Natural killer cell treated with Interleukin-12 subunit alpha and Interleukin-12 subunit beta and Interleukin-15 and Interleukin-18, amount 100 ng/mL, for 72 hours (primary cell): ENCODE measurements at places on chromosomes 1 and 21.
A peak's percentile ranks its signal among the peaks of the same experiment; 100 is the strongest.

DNA sequence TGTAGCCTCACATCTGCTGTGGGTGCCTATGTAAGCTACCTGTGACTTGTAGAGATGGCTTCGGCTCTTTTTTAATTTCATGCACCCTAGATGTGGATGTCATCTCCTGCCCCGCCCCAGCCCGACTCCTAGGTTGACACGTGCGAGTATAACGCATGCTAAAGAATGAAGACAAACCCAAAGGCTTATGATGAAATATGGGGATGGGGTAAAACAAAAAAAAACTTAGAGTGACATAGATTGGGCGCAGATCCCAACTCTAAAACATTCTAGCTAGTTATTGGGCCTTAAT is 613 bp upstream of the ERO1B start:
- DNase-seq = no peak

DNA sequence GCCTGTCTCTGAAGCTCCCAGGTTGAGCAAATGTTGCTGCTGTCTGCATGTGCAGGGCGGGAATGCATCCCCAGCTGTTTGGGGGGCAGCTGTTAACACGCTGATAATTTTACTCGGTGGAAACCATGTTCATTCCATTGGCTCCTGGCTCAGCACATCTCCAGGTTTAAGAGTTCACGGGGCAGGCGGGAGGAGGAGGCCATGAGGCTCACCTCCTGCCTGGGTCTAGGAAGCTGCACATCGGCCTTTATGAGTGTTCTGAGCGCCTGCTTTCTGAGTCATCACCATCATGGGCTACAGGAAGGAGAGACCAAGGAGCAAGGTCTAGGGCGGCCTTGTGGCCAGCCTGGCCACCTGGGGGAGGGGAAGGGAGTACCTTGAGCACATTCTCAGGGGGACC is 29.7 kb downstream of the AJAP1 start:
- DNase-seq = no peak

- no peak for DNase-seq
These were observed 145.7 kb upstream of the BARHL2 start for GRCh38 chr1:90862782-90863181.

DNA sequence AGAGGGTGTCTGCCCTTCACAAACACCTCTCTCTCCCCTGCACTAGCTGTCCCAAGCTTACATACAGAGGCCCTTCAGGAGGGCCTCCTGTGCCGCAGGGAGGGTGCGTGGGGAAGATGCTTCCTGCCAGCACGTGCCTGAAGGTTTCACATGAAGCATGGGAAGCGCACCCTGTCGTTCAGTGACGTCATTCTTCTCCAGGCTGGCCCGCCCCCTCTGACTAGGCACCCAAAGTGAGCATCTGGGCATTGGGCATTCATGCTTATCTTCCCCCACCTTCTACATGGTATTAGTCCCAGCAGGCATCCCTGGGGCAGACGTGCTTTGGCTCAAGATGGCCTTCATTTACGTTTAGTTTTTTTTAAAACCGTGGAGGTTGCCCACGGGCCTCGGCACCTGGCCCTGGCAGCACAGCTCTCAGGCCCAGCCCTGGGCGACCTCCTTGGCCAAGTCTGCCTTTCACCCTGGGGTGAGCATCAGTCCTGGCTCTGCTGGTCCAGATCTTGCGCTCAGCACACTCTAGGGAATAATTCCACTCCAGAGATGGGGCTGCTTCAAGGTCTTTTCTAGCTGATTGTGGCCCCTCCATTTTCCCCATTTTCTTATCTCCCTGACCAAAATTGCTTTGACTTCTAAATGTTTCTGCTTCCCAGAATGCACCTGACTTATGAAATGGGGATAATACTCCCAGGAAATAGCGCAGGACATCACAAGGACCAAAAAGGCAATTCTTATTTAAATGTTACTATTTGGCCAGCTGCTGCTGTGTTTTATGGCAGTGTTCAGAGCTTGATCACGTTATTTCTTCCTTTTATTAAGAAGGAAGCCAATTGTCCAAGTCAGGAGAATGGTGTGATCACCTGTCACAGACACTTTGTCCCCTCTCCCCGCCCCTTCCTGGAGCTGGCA is 6.1 kb downstream of the NPPA start:
- no peak for DNase-seq

- peak; percentile 92 for DNase-seq
These were observed 26.9 kb upstream of the EYA3 start for GRCh38 chr1:28115267-28115666.

- DNase-seq = no peak
These were observed 53.6 kb upstream of the MAP10 start for GRCh38 chr1:232751393-232752140.

- DNase-seq = no peak
These were observed 24.5 kb upstream of the GLIS1 start for GRCh38 chr1:53763461-53763860.

- DNase-seq = no peak
These were observed 642.3 kb downstream of the RWDD3 start for GRCh38 chr1:95876276-95876675.

DNA sequence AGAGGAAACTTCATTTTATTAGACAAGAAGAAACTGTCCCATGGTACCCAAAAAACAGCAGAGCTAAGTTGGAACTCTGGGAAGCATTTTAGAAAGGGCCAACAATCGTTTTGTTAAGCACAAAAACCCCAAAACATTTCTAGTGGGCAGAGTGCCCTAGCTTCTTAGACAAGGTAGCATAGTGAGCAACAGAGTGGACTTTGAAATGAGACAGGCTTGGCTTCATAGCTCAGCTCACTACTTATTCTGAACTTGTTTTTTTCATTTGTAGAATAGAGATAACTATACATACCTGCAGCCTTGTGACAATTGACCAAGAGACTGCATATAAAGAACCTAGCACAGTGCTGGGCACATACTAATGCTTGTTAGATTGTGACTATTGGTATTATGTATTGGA is 50.1 kb downstream of the HLX start:
- no peak for DNase-seq

GRCh38 chr1:234281826-234282489 is 91.3 kb upstream of the COA6 start:
- DNase-seq = no peak

- DNase-seq = no peak
These were observed 10.5 kb downstream of the ACOT11 start for GRCh38 chr1:54558434-54559030.

DNA sequence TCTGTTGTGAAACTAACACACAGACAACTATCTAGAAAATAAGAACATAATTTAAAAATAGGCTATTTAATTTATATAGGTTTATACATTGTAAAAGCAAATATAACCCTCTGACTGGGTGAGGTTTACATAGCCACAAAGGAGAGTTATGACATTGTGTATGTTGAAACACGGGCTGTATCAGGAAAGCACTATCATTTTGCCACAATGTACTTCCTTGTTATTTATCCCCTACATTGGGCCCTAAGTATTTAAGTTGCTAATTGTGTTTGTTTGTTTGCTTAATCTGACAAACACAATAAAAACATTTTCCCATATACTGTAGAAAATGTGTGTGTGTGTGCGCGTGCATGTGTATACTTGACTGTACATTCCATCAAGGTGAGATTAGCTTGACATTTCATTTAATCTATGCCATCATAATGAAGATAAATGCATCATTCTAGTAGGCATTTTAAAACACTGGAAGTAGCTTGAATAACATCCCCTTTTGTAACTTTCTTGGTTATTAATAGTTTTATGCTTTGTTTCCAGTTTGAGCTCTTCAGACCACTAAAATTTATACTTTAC is 72.1 kb downstream of the RGS13 start:
- no peak for DNase-seq

DNA sequence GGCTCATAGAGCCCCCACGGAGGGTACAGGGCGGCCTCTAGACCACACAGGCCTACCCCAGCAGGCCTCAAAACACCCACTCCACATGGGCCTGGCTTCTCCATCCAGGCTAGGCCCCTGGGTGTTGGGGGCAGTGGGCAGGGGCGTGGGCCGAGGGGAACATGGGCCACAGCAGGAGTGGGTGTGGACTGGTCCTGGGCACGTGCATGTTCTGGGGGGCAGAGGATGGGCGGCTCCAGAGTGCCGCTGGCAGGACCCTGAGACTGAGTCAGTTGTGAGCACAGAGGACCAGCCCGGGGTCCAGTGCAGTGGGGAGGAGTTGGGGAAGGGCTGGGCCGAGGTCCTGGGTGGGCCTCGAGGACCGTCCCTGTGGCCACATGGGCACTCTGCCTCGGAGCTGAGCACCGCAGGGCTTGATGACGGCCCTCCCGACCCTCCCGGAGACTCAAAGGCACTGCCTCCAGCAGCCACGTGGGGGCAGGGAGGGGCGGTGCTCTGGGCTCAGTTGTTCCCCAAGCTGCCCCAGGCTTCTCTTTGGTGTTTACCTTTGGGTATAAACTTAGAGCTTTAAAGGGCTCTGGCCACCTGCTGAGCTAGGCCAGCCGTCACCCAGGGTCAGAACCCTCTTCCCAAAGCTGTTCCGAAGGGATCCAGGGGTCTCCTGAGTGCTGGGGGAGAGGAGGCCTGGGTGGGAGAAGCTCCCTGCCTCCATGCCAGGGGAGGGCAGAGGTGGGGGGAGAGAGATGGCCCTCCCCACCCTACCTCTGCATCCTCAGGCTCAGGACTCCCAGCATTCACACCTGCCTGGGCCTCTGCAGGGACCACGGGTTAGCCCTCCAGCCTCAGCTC is 79.9 kb downstream of the MORN1 start:
- DNase-seq = no peak

GRCh38 chr1:71156590-71156989 is 75.8 kb upstream of the ZRANB2 start:
- no peak for DNase-seq

GRCh38 chr1:83799594-83799993 is 199.3 kb downstream of the TTLL7 start:
- DNase-seq = no peak

DNA sequence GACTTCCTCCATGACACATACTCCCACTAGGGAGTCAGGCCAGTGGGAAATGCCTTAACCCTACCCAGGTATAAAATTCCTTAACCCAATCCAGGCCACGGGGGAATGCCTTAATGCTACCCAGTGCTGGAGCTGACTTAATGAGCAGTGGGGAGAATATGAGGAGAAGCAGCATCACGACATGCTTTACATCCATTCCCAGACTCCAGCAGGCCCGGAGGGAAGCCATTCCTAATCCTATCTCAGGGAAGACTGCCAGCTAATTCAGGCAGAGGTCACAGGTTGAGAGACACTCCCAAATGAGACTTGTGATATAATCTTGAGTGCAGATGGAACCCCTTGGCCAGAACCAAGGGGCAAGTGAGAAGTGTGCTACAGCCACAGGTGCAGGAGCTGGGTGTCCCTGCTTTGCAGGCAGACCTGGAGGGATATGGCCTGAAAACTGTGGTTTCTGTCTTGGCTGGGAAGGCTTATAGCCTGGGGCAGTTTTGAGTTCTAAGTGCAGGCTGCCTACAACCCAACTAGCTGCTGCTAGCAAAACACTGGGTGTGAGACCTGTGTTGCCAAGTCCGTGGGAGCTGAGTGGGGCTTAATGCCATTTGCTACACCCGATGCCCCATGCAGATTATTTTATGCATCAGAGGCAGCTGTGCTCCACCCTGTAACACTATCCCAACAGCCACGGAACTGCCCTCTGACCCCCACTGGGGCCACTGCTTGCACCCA is 45.1 kb upstream of the GUCA2A start:
- DNase-seq = no peak

GRCh38 chr1:246782120-246782900 is 58.1 kb downstream of the SCCPDH start:
- DNase-seq = no peak

DNA sequence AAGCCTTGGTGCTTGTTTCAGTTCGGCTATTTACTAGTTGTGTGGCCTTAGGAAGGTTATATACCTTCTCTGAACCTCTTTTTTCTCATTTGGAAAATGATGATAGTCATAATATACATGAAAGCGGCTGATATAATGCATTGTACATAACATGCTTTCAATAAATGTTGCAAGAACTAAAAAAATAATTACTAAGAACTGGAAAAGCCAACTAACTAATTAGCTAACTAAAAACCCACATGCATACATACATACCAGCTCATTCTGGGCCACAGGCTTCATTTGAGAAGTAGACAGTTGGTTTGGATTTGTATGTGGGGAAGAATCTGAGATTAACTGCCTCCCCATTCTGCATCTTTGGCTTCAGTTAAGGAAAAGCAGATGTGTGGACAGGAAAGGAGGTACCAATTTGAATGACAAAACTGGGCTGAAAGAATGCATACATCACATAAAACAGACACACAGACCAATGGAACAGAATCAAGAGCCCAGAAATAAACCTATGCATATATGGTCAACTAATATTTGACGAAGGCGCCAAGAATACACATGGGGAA is 217.9 kb downstream of the TM2D1 start:
- DNase-seq = no peak

- peak; percentile 52 for DNase-seq
These were observed 18.7 kb downstream of the SLC19A1 start for GRCh38 chr21:45523411-45524101.

DNA sequence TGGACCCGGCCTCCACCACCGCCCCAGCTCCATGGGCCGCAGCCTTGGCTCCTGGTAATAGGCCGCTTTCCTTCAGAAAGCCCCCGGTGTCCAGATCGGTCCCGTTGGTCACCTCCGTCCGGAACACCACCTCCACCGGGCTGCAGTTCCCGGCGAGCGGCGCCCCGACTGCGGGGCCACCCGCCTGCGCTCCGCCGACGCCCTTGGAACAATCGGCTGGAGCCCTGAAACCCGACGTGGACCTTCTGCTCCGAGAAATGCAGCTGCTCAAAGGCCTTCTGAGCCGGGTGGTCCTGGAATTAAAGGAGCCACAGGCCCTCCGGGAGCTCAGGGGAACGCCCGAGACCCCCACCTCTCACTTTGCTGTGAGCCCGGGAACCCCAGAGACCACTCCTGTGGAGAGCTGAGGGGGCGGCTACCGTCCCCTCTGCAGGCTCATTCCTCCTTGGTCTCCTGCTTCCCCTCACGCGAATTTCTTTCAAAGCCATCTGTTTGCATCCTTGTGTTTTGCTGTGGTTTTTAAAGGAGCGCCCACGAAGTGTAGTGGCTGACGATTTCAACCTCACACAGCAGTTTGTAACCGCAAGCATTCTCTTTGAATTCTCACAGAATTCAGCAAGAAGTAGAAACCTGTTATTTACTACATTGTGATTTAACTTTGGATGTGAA is 6.0 kb downstream of the FCRLB start:
- peak; percentile 63 for DNase-seq

DNA sequence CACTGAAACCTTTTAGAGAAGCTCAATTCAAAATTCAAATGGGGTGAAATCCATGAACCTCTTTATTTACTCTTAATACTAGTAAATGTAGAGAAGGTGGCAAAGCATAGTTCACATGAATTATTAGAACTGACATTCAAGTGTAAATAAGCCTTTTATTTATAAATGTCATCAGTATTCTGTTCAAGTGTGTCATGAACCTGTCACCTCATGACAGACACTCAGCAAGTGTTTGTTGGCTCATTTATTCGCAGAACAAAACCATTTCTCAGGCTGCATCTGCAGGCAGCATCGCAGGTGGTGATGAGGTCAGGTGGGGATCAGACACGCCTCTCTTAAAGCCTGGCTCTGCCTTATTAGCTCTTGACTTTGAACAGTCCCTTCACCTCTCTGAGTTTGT is 116.6 kb downstream of the SETD4 start:
- DNase-seq = no peak

GRCh38 chr1:198913667-198914066 is 274.8 kb downstream of the PTPRC start:
- DNase-seq = no peak

GRCh38 chr1:42312576-42313212 is 22.3 kb downstream of the FOXJ3 start:
- no peak for DNase-seq

- DNase-seq = peak; percentile 32
These were observed 997 bp downstream of the CASZ1 start for GRCh38 chr1:10795276-10796021.
